Right cardiac atrium (tissue), 5 donors: ENCODE measurements at places on chromosomes 16 and 17. TPM values are rescaled to one million over a fixed set of nuclear protein-coding genes. Genes with fewer than 3 reads are reported as not detected.

GRCh38 chr16:51225878-51226277 lies 74.8 kb upstream of the SALL1 start:
- DNase-seq = no peak

Gene SNAI3
- 2.7 TPM for polyA plus RNA-seq

DNA sequence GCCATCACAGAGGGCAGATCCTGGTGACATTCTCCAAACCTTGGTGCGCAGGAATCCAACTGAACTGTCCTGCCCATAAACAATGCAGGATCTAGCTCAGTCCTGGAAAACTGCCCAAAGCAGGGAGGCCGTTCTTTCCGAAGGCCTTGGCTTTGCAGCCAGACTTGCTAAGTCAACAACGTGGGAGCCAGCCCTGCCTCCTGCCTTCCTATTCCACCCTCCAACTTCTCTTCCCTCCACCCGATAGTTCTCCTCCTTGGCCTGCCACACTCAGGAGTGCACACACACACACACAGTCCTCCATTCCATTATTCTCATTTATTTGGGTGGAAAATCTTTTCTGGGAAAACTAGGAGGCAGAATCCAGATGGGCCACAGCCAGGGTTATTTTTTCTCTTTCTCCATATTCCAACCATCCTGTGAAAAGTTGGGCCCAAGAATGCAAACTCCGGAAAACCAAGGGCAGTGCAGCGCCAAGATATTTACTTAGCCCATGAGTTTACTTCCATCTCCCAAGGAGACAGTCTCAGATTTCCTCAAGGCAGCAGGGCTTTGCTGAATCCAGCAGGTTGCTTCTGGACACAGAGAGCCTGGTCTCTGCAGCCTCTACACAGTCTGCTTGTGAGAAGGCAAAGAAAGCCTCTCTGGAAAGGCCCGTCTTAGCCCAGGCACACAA lies 15.8 kb downstream of the COPRS start:
- DNase-seq = peak; percentile 76

Gene SNN
- polyA plus RNA-seq = 24.4 TPM

GRCh38 chr17:64390044-64390443 lies 616 bp downstream of the PECAM1 start:
- DNase-seq = no peak

- DNase-seq = peak; percentile 43
These were observed 41.3 kb upstream of the RASD1 start for GRCh38 chr17:17537311-17538099.

DNA sequence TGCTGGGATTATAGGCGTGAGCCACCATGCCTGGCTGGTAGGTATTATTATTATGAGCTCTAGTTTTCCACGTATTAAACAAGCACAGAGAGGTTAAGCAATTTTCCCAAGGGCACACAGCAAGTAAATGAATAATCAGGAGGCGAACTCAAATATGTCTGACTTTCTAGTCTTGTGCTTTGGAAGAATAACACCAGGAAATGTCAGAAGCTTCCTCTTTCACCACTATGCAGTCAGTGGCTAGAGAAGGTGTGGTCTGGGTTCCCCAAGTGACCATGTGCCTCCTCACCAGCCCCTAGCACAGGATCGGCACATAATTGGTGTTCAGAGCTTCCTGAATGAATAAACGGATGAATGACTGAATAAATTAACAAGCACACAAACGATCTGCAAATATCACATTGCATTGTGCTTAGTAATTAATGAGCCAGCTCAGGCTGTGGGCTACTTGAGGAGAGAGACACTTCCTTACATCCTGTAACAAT lies 21.6 kb upstream of the SCNN1B start:
- DNase-seq = no peak

GRCh38 chr16:23296994-23297393 lies 5.1 kb upstream of the SCNN1B start:
- no peak for DNase-seq

DNA sequence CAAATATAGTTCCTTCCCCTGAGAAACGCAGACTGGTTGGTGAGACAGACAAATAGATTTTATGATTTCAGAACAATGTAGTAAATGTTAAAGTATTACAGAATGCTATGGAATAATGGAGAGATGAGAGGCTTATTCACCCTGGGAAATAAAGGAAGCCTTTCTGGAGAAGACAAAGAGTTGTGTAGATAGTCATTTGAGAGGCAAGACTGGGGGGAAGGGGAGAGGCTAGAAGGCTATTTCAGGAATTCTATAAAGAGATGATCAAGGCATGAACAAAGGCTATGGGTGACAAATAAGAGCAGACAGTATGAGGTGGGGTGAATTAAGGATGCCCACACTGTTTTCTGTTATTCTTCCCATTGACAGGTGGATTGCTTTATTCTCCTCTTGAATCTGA lies 211.4 kb downstream of the GRIN2A start:
- DNase-seq = no peak

GRCh38 chr16:13322336-13322735 lies 420.9 kb downstream of the SHISA9 start:
- no peak for DNase-seq

GRCh38 chr17:58517378-58517927 lies 3.0 kb upstream of the MTMR4 start:
- DNase-seq = no peak

Gene TBC1D3I
- polyA plus RNA-seq = not detected

Gene SNTB2
- polyA plus RNA-seq = 7.0 TPM
